WTC11 (cell line): ENCODE measurements at places on chromosomes 12 and 14. TPM values are rescaled to one million over a fixed set of nuclear protein-coding genes. Genes with fewer than 3 reads are reported as not detected.

DNA sequence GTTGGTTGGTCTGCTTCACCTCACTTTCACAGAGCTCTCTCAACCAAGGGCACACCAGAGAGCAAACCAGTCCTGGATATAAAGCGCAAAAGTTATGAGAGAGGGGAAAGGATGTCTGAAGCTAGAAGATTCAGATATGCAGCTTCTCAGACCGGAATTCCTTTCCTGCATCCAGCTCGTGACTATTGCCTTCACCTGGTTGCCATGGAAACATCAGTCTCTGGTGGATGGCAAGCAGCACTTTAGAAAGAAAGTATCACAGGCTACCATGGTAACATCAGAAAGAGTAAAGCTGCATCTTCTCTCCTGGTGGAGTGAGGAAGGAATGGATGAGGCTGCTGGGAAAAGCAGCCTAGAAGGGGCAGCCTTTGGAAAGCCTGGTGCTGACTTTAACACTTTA lies 13.7 kb downstream of the REM2 start:
- H3K4me3 ChIP-seq, result no peak overlapping the region
- DNase-seq, result no peak
- peaks cover 16% of the 10 kb centered on the region for H3K4me1 ChIP-seq
- peaks cover 14% of the 10 kb centered on the region for H3K36me3 ChIP-seq
- H3K27me3 ChIP-seq, result peaks cover 57% of the 10 kb centered on the region

DNA sequence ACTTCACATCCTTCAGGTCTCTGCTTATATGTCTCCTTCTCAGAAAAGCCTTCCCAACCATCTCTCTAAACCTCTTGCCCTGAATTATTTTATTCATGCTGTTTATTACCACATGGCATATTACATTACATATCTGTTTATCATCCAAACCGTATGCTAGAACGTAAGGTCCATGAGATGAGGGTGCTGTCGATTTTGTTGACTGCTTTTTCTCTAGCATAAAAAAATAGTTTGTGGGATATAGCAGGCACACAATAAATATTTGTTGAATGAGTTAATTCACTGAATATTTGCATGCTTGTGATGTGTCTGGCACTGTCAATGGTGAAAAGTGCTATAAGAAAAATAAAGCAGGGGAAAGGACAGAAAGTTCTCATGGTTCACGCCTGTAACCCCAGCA lies 22.9 kb downstream of the SAMD4A start:
- no peak overlapping the region for H3K4me3 ChIP-seq
- H3K27me3 ChIP-seq, result no peaks in the 10 kb centered on the region
- no peaks in the 10 kb centered on the region for H3K36me3 ChIP-seq
- peaks cover 3% of the 10 kb centered on the region; the same call in 1 of the 2 replicates for H3K4me1 ChIP-seq

ZBTB42 gene
- total RNA-seq, result 5.4 to 6.4 TPM (median 5.5 TPM) in 3 replicates

PPP4R4 gene
- total RNA-seq, result 8.1 to 9.6 TPM (median 8.2 TPM) in 3 replicates

AVPR1A gene
- total RNA-seq, result 0.09 to 0.24 TPM (median 0.11 TPM) in 3 replicates

PPP1R1A gene
- total RNA-seq, result 12.4 to 15.5 TPM (median 13.1 TPM) in 3 replicates

DNA sequence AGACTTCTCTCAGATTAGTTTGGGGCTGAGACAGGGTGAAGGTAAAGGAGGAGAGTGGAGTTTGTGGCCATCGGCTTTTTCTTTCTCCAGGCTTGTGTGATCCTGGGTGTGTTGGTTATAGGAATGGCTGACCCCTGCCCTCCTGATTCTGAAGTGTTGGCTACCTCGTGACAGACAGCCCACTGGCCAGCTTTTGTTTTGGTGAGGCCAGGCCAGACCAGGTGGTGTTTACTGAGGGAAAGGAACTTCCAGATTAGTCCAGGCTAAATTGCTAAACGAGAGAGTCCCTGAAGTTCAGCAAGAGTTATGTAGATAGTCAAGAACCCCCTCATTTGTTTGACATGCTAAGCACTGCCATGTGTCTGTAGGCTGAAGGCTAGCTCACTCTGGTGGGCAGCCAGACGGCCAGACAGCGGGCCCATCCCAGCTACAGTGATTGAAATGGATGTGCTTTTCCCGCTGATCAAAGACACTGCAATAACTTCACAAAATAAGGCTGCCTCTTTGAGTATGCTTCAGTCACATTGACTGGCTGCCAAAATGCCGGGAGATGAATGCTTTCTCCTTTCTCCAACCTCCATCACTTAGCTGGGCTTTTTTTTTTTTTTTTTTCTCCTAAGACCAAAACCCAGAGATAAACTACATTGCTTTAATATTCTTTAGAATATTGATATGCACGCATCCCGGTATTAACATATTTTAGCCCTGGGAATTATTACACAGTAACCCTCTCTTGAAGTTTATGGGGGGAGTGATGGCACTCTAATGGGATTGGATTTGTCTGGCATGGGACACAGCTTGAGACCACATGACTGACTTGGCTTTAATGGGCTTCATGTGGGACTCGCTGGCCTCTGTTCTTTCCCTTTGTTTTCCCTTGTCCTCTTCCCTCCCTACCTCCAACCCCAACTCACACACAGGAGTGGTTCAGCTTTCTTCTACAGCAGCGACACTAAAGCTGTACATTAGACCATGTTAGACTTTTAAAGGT lies 76.9 kb downstream of the SMOC1 start:
- H3K27ac ChIP-seq, result no peak overlapping the region
- H3K36me3 ChIP-seq, result no peaks in the 10 kb centered on the region
- H3K27me3 ChIP-seq, result no peaks in the 10 kb centered on the region
- DNase-seq, result no peak
- H3K4me1 ChIP-seq, result no peaks in the 10 kb centered on the region

- DNase-seq, result no peak
- H3K36me3 ChIP-seq, result no peaks in the 10 kb centered on the region
- no peak overlapping the region for H3K4me3 ChIP-seq
- H3K27ac ChIP-seq, result no peak overlapping the region
- H3K27me3 ChIP-seq, result no peaks in the 10 kb centered on the region
- no peaks in the 10 kb centered on the region for H3K4me1 ChIP-seq
Observed at GRCh38 chr12:71828813-71829212, 10.7 kb upstream of the TBC1D15 start.

LPAR5 gene
- 0.20 to 0.57 TPM (median 0.48 TPM) in 3 replicates for total RNA-seq

DNA sequence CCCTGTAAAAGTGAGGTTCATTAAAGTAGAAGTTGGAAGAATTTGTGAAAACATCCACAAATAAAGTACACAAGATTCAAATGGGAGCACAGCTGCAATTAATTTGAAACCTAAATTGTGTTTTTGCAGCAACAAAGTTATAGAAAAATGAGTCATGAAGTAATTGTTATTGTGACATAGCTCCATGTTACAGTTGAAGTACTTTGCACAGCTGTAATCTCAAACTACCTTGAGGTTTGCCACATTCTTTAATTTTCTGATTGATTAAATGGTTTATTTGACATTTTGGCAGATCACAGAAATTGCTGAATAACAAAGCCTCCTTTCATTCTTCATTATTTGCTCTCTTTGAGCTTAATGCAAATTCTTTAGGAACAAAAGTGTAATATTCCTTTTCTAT lies 111.3 kb downstream of the RMST start:
- H3K4me3 ChIP-seq, result no peak overlapping the region
- DNase-seq, result no peak
- H3K27ac ChIP-seq, result no peak overlapping the region
- H3K4me1 ChIP-seq, result peaks cover 8% of the 10 kb centered on the region
- H3K36me3 ChIP-seq, result no peaks in the 10 kb centered on the region

FAM222A gene
- 1.3 to 1.6 TPM (median 1.6 TPM) in 3 replicates for total RNA-seq

GRCh38 chr12:65098364-65098763 lies 22.7 kb downstream of the WIF1 start:
- DNase-seq, result no peak
- no peak overlapping the region for H3K27ac ChIP-seq
- peaks cover 8% of the 10 kb centered on the region for H3K27me3 ChIP-seq

DNA sequence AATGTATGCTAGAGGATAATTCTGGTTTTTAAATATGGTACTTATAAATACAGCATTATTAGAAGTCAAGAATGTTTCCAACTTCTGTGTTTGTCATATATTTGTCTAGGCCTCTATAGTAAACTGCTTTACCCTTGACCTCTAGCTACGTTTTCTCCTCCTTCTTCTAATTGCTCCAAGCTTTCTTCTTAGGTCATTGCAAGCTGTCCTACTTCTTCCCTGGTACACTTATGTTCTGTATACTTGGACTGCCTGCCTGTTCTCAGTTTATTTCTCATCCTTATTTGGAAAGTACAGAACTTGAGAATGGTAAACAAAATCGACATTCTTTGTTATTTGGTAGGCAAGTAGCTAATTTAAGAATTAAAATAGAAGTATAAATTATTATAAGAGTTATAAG lies 23.9 kb upstream of the ATP2B1 start:
- H3K36me3 ChIP-seq, result no peaks in the 10 kb centered on the region
- H3K4me3 ChIP-seq, result no peak overlapping the region
- H3K27me3 ChIP-seq, result no peaks in the 10 kb centered on the region

DNA sequence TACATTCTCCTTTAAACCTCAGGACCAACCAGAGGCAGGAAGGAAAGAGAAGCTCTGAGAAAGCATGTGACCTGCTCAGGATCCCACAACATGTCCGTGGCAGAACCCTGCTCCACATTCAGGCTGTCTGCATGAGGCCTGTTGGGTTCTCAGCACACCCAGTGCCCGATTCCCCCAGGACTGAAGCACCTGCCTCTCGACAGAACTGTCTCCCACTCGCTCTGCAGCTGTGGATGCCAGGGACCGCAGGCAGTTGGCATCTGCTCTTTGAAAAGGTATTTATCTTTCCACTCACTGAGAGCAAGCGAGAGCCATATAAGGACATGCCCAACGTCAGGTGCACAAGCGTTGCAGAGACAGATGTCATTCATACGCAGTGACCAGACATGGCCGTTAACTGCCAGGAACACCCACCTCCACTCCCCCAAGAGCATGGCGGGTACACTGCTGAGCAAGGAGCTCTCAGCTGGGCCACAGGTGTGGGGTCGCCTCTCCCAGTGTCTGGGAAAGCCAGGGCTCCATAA lies 18.9 kb downstream of the PITPNM2 start:
- no peak overlapping the region for H3K27ac ChIP-seq
- peaks cover 3% of the 10 kb centered on the region for H3K4me1 ChIP-seq
- H3K36me3 ChIP-seq, result peaks cover 2% of the 10 kb centered on the region

DNA sequence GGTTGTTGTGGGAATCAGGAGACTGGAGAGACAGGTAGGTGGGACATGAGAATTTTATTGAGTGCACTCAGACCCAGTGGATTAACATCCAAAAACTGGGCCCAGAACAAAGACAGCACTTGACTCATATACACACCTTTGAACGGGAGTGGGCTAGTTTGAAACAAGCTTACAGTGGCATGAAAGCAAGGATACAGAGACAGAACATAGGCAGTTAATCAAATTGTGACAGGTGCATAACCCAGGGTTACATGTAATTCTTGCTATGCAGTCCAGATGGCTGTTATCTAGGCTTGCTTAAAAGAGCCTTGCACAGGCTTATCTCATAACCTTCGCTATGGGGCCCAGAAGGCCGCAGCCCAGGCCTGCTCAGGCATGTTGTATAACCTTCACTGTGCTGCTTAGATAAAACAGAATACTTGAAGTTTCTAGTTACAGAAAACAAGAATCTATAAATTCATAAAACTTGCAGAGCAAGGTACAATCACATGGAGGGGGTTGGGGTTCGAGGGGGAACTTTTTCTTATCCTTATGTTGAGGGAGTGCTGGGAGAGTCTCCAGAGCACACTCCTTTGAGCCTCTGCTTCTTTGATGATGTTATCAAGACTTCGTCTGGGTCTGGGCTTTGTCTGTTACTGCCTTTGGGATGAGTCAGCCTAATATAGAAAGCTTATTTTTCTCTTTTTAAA lies 81.7 kb downstream of the TNFAIP2 start:
- no peak overlapping the region for H3K27ac ChIP-seq
- no peak for DNase-seq
- H3K36me3 ChIP-seq, result peaks cover 31% of the 10 kb centered on the region
- peaks cover 7% of the 10 kb centered on the region; the same call in 1 of the 2 replicates for H3K4me1 ChIP-seq
- peaks cover 65% of the 10 kb centered on the region for H3K27me3 ChIP-seq

DNA sequence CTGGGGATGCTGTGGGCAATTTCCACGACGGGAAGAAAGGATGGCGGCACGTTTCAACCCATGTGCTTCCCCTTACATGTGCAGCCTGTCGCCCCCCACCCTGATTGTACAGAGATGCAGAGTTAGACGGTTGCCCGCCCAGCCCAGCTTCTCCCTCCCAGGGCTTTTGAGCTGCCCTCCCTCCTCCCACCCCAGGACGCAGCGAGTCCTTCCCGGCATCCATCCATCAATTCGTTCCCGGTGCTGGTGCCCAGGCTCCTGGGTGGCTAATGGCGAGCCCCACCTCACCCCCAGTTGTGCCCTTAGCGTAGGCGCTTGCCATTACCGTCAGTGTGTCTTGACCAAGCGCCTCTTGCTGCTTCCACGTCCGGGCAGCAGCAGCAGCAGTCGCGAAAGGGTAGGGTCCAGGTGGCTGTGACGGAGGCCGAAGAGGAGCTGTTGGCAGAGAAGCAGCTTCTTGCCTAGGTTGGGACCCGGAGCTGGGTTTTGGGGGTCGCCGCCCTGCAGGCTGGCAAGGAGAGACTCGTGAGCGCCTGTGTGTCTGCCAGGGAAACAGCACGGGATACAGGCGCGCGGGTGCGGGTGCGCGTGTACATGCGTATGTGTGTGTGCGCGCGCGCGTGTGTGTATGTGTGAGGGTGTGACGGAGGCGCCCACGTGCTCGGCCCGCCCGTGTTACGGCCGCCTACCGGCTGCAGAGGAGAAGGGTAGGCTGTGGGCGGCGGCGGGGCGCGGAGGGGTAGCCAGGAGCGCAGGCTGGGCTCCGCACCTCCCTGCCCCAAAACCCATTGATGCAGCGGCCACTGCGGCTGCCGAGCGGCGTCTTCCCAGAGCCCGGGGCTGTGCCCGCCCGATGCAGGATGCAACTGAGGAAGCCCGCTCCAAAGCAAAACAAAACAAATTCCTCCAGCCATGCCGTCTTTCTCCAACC lies at the start of gene SLC6A15:
Gene SLC6A15, minus strand, starts transcription at position 602 of the 931 bp plus-strand sequence. CDS start 20,679 bp downstream, outside the sequence.
- DNase-seq, result peak; percentile 87
- peaks cover 8% of the 10 kb centered on the region for H3K27me3 ChIP-seq
- H3K27ac ChIP-seq, result peak within 1 kb of the TSS; percentile 97
- peak within 1 kb of the TSS; percentile 93 for H3K4me3 ChIP-seq
- H3K36me3 ChIP-seq, result no peaks in the 10 kb centered on the region
- peaks cover 16% of the 10 kb centered on the region for H3K4me1 ChIP-seq

DNA sequence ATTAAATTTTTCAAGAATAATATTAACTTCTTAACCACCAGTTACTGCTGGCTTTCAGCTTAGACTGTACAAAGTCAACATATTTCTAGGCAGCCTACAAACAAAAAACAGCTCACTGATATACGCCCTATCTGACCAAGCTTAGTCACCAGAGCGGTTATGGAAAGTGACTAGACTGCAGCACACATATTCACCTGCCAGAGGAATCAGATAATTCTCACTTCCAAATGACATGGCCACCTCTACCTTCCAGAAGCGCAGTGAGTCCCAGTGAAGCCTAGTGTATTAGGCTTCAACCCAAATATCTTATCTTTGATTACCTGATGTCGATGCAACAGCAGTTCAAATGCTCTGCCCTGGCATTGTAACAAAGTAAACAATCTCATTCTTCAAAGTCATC lies 8.5 kb downstream of the STXBP6 start:
- H3K27me3 ChIP-seq, result no peaks in the 10 kb centered on the region; the same call in 1 of the 2 replicates
- H3K4me1 ChIP-seq, result peaks cover 22% of the 10 kb centered on the region
- H3K36me3 ChIP-seq, result no peaks in the 10 kb centered on the region
- no peak for DNase-seq
- H3K4me3 ChIP-seq, result no peak overlapping the region
